RWPE1 (cell line): ENCODE measurements at places on chromosomes 1 and 21.

DNA sequence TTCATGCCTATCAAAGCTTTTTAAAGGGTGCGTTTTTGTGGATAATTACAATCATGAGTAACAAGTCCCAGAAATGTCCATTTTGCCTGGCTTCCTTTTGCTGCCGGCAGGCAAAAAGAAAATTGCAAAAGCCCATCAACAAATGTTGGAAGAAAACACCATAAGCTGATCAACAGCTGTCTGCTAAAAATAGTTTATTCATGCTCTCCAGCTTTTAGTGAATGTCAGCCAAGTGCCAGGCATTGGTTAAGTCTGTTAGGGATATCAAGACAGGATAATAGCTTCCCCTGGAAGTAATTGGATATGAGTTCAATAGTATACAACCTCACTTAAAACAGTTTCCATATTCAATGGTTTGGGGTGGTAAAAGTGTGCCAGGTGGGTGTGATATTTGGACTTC is 13.6 kb upstream of the AGMAT start:
- DNase-seq = no peak

GRCh38 chr1:1928231-1929101 is 9.4 kb upstream of the TMEM52 start:
- DNase-seq = no peak

DNA sequence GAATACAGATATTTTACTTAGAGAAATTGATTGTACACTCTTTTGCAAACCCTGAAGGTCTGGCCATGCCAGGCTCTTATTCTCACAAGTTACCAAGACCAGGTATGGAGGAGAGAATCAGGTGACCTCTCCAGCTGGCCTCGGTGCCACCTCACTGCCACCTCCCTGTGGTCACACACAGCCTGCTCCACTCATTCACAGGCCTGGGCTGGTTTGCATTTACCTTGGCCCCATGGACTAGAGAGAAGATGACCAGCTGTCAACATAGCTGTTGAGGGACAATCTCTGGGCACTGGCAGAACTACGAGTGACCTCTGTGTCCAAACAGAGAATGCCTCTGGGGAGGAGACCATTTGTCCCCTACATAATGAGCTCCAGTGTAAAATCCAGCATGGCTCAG is 291.2 kb upstream of the RUNX1 start:
- no peak for DNase-seq

DNA sequence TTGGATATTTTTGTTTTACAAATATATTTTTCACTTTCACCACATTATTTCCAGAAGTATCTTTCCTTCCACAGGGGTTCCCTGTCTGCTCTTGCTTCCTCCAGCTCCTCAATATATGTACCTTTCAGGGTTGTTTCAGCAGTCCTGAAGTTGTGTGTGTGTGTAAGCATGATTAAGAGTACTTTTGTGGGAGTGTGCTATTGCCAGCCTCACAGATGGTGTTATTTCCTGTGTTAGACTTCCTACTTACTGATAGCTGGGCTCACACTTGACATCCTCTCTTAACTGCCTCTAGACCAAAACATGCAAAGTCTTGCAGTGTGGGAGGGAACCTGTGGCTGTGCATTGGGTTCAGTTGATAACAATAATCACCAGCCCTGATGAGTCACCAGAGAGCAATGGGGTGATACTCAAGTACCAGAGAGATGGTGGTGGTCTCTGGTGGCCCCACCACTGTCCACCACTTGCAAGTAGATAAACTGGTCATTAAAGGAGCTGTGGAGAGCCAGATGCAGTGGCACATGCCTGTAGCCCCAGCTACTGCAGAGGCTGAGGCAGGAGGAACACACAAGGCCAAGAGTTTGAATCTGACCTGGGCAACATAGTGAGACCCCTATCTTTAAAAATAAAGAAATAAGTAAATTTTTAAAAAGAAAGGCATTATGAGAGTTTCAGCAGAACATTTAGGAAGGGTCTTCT is 126.7 kb downstream of the NR5A2 start:
- DNase-seq = peak; percentile 20

DNA sequence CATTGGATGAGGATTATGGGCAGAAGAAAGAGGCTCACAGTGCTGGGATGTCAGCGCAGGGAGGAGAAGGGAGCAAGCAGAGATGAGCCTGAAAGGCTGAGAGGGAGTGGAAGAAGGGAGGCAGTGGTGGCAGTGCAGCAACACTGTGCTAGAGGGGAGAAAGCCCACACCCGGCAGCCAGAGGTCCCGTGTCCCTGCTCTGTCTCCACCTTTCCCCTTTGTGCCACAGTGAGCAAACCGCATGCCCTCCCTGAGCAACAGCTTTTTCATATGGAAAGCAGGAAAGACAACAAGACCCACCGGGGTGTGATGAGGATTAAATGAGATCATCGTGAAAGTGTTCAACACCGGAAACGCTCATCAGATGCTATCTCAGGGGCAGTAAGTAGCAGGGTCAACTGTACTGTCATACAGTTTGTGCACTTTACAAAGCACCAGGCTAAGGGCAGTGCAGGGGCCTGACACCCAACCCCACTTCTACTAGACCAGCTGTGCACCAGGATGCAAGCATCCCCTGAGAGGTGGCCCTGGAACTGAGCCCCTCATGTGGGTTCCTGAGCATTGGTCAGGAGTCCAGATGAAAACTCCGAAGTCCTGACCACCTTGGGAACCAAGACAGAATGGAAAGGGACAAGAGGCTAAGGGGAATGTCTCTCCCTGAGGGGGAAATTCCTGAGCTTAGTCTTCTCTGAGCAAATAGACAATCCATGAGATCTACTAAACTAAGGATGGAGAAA is 9.1 kb downstream of the NHLH1 start:
- DNase-seq = no peak

DNA sequence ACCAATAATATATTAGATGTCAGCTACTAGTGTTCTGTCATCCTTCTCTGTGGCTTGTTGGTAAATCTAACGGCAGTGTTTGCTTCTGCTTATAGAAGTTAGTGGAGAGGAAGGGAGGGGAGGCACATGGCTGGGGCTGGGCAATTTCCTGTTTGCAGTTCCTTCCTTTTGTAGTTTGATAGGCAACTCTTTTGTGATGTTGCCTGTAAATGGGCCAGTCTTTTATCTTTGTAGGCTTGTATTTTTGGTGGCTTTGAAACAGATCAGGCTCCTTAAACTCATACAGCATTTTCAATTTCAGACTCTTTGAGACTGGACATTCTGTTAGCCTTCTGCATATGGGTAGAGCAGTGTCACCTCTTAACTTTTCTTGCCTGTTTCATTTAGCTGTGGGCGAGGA is 48.1 kb downstream of the CDC14A start:
- no peak for DNase-seq

DNA sequence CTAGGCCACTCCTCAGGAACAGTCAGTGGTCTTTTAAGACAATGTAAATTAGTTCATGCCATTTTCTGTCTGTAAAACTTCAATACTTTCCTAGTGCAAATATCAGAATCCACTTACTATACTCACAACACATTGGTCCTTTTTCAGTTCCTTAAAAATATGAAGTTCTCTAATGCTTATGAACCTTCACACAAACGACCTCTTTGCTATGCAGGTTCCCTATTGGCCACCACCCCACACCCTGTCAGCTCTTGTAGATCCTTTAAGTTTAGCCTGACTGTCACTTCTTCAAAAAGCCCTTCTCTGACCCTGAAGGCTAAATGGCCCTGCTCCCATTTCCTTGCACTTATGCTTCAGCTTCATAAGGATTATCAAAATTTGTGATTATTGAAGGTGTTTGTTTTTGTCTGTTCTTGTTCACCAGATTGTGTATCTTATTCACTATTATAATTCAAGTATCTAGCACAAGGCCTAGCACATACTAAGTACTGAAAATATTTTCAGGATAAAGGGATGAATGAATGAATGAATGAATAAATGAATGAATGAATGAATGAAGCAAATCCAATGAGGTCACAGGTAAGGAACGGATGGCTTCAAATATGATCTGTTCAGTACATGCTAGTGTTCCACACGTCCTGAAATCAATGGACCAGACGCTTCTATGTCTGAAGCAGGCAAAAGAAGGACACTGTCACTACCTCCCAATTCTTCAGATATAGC is 373.9 kb downstream of the VAV3 start:
- DNase-seq = no peak

- DNase-seq = no peak
Observed at GRCh38 chr1:222877854-222878253, 63.0 kb downstream of the DISP1 start.

DNA sequence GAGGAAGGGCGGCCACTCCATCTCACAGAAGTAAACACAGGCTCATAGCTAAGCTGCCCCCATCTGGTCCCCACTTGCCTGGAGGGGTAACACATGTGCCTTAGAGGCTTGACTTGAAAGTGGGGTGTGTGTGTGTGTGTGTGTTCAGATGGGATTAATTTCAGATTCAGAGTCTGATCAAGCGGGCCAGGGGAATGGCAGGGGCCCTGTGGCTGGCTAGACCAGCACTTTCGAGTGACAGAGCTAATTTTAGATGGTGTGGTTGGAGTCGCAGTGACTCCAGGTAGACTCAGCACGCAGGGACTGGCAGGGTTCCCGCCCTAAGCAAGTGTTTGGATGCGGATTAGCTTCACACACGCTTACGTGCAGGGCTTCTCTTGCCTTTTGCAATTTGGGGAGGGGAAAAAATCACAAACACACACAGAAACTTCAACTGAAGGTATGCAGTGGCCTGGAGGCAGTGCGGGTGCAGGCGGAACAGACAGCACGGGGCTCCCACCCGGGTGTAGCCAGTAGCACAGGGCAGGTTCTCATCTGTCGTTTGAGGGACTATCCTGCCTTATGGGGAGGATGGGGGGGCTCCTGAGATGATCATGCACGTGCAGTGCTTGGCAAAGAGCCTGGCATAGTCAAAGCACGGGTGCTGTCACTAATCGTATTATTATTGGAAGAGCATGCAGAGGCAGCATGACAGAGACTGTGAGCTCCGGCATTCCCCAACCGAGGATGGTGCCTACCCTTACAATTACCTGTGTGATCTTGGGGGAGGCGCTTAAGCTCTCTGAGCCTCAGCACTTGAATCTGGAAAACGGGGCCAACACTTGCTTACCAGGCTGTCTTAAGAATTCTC is 1.3 kb downstream of the EDN2 start:
- DNase-seq = no peak

DNA sequence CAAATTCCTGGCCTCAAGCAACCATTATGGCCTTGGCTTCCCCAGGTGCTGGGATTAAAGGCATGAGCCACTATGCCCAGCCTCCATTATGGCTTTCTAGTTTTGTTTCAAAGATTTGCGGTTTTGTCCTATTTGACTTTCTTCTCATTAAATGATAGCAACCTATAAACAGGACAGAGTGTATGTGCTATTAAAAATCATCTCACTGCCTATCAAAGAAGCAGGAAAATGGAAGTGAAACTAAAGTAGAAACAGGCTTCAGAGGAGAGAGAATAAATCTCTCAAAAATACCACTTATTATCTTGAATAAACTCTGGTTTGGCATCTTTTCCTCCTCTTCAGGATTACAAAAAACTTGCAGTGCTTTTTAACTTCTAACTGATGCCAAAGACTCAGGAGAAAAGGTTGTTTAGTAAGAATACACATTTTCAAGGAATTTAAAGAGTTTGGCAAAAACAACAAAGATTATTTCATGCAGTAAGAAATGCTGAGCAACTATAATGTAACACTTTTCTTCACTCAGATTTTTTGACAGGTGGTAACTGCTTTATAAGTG is 28.7 kb downstream of the ACBD3 start:
- no peak for DNase-seq

DNA sequence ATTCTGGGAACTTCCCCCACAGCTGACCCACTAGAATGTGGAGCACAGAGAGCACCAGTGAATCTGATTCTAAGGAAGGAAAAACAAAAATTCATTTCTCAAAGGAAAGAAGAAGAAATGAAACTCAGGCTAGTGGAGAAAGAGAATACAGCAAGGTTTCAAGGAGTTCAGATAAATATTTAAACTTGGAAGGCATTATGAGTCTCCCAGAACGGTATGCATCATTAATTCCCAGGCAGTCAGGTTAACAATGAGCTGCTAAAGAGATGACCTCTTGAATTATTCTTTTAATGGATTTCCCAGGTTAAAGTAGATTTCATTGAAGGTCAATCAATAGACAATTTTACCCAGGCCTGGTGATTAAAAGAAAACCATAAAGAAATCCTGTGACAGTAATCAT is 103.6 kb upstream of the KAZN start:
- DNase-seq = no peak

- no peak for DNase-seq
Observed at GRCh38 chr1:26827663-26828062, 1.2 kb downstream of the ZDHHC18 start.

GRCh38 chr1:183996396-183996795 is 41.1 kb downstream of the COLGALT2 start:
- no peak for DNase-seq

- DNase-seq = no peak
Observed at GRCh38 chr1:219518907-219519248, 94.0 kb downstream of the ZC3H11B start.

DNA sequence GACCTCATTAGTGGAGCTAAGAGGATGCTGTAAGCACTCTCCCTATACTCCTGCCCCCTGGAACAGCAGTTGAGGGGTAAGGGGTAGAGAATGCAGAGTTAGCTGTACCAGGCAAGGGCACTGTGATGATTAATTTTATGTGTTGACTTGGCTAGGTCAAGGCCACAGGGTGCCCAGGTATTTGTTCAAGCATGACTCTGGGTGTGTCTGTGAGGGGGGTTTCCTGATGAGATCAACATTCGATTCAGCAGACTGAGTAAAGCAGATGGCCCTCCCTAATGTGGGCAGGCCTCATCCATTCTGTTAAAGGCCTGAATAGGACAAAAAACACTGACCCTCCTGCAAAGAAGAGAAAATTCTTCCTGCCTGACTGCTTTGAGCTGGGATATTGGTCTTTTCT is 110.8 kb downstream of the KCND3 start:
- no peak for DNase-seq

DNA sequence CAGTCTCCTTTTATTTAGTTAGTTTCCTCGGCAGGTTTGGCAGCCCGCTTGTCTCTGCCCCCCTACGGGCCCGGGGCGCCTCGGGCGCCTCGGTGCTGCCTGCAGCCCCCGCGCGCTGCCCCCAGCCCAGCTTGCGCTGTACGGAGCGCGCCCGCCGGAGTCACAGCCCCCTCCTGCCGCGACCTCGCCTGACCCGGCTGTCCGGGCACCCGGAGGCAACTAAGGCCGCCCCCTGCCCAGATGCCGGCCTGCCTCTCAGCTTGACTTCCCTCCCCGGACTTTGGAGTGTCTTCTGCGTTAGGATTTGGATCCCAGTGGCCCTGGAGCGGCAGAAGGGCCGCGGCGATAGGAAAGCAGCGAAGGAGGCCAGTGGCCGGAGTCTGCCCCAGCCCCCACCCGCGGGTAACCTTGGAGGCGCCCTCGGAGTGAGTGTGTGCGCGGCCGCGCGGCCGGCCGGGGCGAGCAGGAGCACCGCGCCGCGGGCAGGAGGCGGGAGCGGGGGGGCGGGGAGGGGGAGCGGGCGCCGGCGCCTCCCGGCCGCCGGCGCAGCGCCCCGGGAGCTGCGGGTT is 7.6 kb downstream of the CDKN2C start:
- DNase-seq = peak; percentile 44

DNA sequence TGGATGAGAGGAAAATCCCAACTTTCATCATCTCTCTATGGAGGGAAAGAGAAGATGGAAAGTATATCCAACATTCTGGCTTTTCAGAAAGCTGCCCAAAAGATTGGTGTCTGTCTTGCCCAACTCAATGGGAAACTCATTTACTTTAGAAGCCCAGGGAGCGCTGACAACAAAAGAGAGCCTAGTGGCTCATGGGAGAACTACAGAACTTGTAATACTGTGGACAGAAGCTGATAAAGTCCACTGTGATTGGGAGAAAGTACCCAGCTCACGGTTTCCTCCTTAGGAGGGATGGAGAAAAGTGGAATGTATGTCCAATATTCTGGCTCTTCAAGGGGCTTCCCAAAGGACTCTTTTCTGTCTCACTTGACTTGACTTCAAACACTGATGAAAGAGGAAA is 66.0 kb downstream of the RGS21 start:
- DNase-seq = no peak
